ENCODE measurements at places on chromosomes 6 and 20.

- no peak for DNase-seq
Observed at GRCh38 chr6:13923527-13924145, 1.1 kb upstream of the RNF182 start.

DNA sequence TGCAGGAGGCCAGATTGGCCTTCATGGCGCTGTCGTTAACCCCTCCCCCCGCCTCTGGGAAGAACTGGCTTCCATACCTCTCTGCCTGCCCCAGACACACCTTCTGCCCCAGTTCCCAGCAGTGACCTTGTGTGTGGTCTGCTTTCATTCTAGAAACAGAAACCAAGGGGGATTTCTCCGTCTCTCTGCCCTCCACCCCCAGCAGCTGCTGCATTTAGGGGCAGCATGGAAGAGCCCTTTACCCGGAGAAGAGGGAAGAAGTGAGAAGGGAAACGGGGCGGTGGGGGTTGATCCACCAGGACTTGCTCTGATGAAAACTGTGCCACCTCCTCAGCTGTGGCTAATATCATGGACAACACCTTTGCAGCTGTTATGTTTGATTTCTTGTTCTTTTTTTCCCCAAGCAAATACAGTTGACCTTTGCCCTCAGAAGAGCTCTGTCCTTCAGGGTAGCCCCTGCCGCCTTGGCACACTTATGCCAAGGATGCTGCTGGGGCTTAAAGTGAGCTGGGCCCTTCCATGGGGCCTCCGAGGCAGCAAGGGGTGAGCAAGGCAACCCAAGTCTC is 6.1 kb downstream of the GLP1R start:
- DNase-seq = no peak

DNA sequence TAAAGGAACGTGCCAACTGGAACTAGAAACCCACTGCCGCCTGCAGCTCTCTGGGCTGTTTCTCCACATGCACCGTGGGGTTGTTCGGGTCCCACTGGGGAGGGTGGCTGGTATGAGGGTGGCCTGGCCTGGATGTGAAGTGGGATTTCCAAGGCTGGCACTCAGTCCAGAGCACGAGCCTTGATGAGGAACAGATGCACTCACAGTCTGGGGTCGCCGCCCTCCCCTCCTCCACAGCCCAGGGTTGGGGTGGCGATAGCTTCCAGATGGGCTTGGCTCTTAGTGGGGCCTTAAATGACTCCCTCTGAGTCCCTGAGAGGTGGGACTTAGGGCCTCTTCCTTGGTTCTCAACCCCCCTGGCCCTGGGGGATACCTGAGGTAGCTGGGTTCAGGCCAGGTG is 30.7 kb upstream of the ANGPT4 start:
- no peak for DNase-seq

DNA sequence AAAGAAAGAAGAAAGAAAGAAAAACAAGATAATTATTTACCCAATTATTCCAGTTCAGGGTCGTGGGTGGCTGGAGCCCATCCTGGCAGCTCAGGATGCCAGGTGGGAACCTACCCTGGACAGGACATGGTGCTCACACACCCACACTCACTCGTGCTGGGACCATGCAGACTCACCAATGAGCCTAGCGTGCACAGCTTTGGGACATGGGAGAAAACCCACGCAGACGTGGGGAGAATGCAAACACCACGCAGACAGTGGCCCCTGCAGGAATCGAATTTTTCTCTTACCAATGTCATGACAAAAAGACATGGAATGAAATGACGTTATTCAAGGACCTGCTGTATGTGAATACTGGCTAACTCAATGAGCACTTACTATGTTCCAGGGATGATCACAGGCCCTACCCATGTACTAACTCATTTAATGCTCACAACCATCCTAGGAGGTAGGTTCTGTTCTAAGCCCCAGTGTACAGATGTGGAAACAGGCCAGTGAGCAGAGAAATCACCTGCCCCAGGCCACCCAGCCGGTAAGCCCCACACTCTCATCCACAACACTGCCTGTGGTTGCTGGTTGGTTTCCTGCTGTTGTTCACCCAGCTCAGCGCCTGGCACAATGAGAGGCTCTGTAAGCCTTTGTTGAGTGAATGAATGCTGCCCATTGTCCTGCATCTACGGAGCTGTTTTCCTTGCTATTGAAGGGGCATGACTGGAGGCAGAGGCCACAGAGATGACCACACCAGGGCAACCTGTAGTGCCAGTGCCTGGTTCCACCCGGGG is 6.8 kb upstream of the PI16 start:
- no peak for DNase-seq

GRCh38 chr6:43895656-43896328 is 125.8 kb downstream of the VEGFA start:
- no peak for DNase-seq

- no peak for DNase-seq
Observed at GRCh38 chr6:168440520-168441433, at the start of gene SMOC2. TSS of gene SMOC2 (plus strand) at chr6:168441184. CDS start at chr6:168441371, 187 bp downstream.

DNA sequence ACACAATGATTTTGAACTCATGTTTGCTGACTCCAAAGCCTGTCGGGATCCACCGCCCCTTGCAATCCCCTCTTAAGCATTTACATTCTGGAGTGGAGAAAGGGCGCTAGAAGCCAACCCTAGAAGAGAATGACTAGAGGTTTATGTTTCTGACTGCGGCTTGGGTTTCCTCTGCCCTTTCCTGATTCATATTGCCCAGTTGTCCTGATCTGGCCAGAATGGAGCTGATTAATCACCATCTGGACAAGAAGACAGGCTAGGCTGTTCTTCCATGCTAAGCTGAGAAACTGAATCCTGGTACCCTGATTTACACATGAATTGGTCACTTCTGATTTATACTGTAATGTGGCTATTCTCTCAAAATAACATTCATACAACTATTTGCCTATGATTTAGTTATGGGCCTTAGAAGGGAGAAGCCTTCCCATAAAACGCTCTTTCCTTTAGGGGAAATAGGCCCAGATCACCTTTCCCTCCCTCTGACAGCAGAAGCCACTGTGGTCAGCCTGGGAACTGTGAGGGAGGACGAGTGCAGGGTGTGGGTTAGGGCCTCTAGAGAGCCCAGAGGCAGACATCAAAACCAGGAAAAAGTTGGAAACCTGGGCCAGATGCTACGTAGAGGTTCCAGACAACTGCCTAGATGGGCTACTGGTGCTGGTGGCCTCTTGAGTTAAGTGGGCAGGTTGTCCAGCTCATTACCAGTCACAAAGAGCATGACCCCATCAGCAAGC is 199.2 kb upstream of the PRDM1 start:
- DNase-seq = no peak

- DNase-seq = peak; percentile 3
Observed at GRCh38 chr20:6766433-6766832, 1.1 kb upstream of the BMP2 start.

- no peak for DNase-seq
Observed at GRCh38 chr20:22825076-22825475, 210.0 kb upstream of the SSTR4 start.

Data from RPMI8226 (cell line).